Smooth muscle cell of the coronary artery (primary cell): ENCODE measurements at places on chromosomes 13 and 19. TPM values are rescaled to one million over a fixed set of nuclear protein-coding genes. Genes with fewer than 3 reads are reported as not detected.

Gene BEST2
- not detected in 2 replicates for total RNA-seq

Gene RETN
- not detected in 2 replicates for total RNA-seq

Gene RASIP1
- 0.30 and 0.59 TPM in 2 replicates for total RNA-seq

Gene FUZ
- 19.3 and 21.6 TPM in 2 replicates for total RNA-seq

Gene IL4I1
- total RNA-seq: 0.23 TPM in 1 of 2 replicates, not detected in the other

Gene TSHZ3
- total RNA-seq: 4.6 and 7.4 TPM in 2 replicates

Gene ZNF135
- 3.6 and 3.9 TPM in 2 replicates for total RNA-seq

Gene PSG3
- not detected in 2 replicates for total RNA-seq

Gene SPIB
- not detected in 2 replicates for total RNA-seq

Gene NCR1
- total RNA-seq: not detected in 2 replicates

Gene MAP1S
- 17.3 and 17.5 TPM in 2 replicates for total RNA-seq

Gene NFIC
- total RNA-seq: 26.5 and 56.4 TPM in 2 replicates

Gene CD177
- 0.12 TPM in 1 of 2 replicates, not detected in the other for total RNA-seq

Gene CLN5
- 17.9 and 22.7 TPM in 2 replicates for total RNA-seq

Gene ZNF99
- not detected in 2 replicates for total RNA-seq

Gene PRTN3
- not detected in 2 replicates for total RNA-seq

Gene ZNF440
- 7.4 and 9.2 TPM in 2 replicates for total RNA-seq

Gene MUC16
- total RNA-seq: not detected in 2 replicates

Gene EFNB2
- total RNA-seq: 0.23 and 14.7 TPM in 2 replicates

Gene OR7A5
- total RNA-seq: not detected in 2 replicates

Gene IGFL1
- total RNA-seq: not detected in 2 replicates

Gene TRPC4
- 2.6 and 10.1 TPM in 2 replicates for total RNA-seq

Gene MYADM
- total RNA-seq: 1.2 and 10.9 TPM in 2 replicates

Gene SMARCA4
- total RNA-seq: 53.9 and 66.8 TPM in 2 replicates
